ENCODE measurements at places on chromosomes 1 and 21. TPM values are rescaled to one million over a fixed set of nuclear protein-coding genes. Genes with fewer than 3 reads are reported as not detected.

The GNB1 gene
- 157 TPM for total RNA-seq

The FMO4 gene
- 3.2 TPM for total RNA-seq

The FLG2 gene
- not detected for total RNA-seq

The IGSF3 gene
- 5.3 TPM for total RNA-seq

The BEND5 gene
- total RNA-seq, result 11.4 TPM

DNA sequence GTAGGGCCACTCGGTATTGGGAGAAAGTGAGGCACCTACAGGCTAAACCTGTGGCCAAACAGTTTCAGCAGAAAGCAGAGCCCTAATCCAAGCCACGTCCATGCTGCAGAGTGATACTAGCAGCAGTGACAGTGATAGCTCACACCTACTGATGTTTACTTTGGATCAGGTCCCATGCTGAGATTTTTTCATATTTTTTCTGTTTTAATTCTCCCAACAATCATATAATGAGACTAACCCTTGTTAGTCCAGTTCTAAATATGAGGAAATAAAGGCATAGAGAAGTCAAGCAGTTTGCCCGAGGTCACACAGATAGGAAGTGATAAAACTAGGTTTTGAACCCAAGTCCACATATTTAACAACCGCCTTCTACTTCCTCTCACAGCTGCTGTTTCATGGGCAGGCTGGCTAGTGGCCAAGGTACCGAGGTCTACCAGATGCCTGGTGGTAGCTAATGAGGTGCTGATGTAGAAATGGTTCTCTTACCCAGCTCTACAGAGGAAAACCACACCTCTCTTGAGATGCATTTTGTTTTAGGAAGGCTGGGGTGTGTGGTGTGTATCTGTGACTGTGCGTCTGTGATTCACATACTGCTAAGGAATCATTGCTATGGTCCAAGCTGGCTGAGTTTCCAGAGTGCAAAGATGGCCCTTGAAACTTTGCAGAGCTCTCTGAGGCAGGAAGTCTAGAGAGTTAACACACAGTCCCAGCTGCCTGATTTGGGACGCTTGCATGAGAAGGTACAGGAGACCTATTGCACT lies 80.3 kb upstream of the ARTN start:
- H3K27ac ChIP-seq, result peak overlapping the region; percentile 37
- peak; percentile 79 for DNase-seq
- no peaks in the 10 kb centered on the region for H3K27me3 ChIP-seq
- no peaks in the 10 kb centered on the region for H3K36me3 ChIP-seq
- no peak overlapping the region for H3K4me3 ChIP-seq
- H3K4me1 ChIP-seq, result peaks cover 9% of the 10 kb centered on the region

- H3K4me3 ChIP-seq, result no peak overlapping the region
- H3K27me3 ChIP-seq, result no peaks in the 10 kb centered on the region
- peaks cover 14% of the 10 kb centered on the region for H3K4me1 ChIP-seq
- DNase-seq, result no peak
Measured at GRCh38 chr1:40853885-40854170, 8.3 kb downstream of the CITED4 start.

DNA sequence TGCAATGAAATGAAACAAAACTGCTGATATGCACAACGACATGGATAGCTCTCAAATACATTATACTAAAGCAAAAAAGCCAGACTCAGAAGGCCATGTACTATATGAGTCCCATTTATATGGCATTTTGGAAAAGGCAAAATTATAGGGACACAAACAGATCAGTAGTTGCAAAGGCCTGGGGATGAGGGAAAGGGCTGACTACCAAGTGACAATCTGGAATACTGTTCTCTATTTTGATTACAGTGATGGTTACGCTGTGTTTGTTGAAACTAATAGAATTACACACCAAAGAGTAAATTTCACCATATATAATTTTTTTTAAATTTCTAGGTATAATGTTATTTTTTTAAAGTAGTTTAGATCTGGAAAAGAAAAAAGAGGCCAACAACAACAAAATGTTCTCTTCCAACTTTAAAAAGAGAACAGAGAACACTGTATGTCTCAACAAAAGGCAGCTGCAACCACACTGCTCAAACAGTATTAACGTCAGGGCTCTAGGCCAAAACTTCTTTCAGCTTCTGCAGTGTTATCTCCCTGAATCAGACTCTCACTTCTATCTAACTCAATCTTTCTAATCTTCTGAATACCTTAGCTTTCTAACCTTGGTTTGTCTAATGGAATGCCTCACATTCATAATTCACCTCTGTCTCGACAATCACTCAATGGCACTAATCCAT lies 75.8 kb downstream of the FOXJ3 start:
- H3K27me3 ChIP-seq, result no peaks in the 10 kb centered on the region
- no peaks in the 10 kb centered on the region for H3K36me3 ChIP-seq
- no peak overlapping the region for H3K4me3 ChIP-seq
- no peaks in the 10 kb centered on the region for H3K4me1 ChIP-seq
- DNase-seq, result no peak

DNA sequence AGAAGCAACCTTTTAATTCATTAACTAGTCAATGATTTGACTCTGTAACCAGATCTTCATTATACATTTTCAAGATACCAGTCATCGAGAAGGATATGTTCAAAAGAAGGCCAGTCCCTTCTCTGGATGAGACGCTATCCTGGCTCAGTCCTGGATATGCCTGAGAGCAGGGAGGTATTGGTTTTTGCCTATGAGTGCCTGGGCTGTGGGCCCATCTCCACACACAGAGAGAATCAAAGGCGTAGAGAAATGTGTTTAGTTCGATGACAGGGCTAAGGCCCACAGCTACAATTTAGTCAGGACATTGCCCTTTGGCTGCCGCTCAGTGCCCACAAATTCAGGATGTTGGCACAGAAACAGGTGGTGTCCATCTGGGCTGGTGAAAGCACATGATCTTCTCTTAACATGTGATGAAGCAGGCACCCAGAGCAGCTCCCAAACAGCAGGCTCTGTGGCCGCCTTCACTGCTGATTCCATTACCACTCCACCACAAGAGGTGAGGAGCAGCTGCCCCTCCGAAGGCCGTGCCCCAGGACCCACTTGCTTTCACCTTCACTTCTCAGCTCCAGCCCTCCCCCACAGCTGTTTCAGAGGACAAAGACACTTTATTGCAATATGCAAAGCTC lies 24.7 kb downstream of the ACKR1 start:
- H3K27ac ChIP-seq, result no peak overlapping the region
- H3K27me3 ChIP-seq, result no peaks in the 10 kb centered on the region
- H3K4me1 ChIP-seq, result no peaks in the 10 kb centered on the region
- no peak overlapping the region for H3K4me3 ChIP-seq

DNA sequence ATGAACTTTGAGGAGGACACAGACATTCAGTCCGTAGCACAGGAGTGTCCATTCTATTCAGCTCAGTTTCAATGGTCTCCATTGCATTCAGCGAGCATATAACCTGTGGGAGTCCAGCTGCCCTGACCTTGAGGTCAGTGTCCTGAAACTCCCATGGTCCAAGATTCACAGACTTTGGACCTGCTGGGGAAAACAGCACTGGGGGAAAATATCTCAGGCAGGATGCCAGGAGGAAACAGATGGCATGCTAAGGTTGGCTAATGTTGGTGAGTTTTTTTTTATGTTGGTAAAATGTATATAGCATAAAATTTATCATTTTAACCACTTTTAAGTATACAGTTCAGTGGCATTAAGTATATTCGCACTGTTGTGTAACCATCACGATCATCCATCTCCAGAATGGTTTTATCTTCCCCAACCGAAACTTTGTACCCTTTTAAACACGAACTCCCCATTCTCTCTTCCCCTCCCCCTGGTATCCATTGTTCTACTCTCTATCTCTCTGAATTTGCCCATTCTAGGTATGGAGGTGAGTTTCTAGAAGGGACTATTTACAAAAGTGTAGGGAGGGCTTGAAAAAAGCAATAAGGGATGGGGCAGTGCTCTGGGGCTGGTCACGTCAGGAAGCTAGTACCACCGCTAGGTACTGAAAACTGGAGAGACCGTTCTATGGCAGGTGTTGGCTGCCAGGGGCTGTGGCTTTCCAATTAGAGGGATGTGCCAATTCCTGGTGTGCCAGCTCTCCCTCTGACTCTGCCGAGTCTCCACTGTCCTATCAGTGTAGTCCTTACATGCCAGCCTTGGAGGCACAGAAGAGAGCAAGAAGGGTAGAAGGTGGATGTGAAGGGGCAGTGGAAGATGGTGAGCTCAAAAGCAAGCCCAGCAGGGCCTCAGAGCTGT lies 85.3 kb downstream of the FOXD2 start:
- DNase-seq, result no peak
- H3K36me3 ChIP-seq, result no peaks in the 10 kb centered on the region
- no peak overlapping the region for H3K27ac ChIP-seq
- no peaks in the 10 kb centered on the region for H3K27me3 ChIP-seq
- H3K4me3 ChIP-seq, result no peak overlapping the region

- DNase-seq, result no peak
- H3K4me1 ChIP-seq, result no peaks in the 10 kb centered on the region
- H3K27me3 ChIP-seq, result no peaks in the 10 kb centered on the region
Measured at GRCh38 chr1:2564815-2565374, 8.7 kb downstream of the TNFRSF14 start.
